ENCODE measurements at places on chromosomes 5 and 9.

DNA sequence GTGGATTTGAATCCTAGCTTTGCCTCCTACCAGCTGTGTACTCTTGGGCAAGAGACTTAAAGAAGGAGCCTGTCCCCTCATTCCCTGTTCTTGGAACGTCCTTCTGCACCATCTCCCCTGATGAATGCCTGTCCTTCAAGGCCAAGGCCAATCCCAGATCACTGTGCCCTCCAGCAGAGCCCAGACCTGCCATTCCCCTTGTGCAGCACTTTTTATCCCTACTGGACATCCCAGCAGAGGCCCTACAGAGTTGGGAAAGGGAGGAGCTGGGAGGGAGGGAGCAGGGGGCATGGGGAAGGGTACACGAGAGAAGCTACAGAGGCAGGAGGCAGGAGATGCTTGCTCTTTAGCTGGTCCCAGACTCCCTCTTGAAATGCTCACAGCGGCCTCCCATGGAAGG, 223.9 kb downstream of the PBX3 start:
- no peak for DNase-seq

DNA sequence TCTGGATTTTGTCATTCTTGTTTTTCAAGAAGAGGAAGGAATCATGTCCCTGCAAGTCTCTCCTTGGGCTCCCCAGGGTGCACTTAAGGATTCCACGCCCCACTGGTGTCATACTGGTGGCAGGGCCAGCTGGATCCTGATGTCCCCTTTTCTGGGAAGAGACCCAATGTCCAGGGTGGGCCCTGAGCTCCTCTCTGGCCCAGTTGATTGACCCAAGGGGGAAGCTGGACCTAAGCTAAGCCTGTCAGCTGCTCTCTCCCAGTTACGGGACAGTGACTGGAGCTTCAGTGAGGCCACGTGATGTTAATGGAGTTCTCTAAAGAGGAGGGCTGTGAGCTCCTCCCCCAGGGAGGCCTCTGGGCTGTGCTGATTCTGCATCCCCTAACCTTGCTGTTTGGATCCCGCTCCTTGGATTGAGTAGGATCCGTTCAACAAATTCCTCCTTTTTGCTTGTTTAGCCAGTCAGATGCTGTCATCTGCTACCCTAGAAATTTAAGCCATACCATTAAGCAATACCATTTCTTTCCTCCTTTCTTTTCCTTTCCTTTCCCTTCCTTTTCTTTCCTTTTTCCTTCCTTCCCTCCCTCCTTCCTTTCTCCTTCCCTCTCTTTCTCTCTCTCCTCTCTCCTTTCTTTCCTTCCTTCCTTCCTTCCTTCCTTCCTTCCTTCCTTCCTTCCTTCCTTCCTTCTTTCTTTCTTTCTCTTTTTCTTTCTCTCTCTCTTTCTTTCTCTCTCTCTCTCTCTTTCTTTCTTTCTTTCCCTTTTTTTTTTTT, 17.2 kb downstream of the NKX2-5 start:
- DNase-seq: no peak

GRCh38 chr9:4661165-4661564, 929 bp upstream of the PLPP6 start:
- DNase-seq: no peak

DNA sequence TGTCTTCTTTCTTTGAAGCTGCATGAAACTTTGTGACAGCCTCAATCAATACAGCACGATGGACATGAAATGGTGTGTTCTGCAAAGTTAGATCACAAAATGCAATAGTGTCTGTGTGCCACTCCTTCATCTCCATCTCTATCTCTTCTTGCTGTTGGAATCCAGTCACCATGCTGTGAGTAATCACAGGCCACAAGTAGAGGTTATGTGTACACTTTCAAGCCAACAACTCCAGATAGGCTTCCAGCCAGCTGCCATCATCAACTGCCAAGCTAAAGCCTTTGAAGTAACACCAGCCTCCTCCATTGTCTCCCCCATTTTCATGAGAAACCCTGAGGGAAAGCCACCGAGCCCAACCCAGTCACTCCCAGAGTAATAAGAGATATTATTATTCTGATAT, 360.6 kb downstream of the PTPRD start:
- DNase-seq: no peak

DNA sequence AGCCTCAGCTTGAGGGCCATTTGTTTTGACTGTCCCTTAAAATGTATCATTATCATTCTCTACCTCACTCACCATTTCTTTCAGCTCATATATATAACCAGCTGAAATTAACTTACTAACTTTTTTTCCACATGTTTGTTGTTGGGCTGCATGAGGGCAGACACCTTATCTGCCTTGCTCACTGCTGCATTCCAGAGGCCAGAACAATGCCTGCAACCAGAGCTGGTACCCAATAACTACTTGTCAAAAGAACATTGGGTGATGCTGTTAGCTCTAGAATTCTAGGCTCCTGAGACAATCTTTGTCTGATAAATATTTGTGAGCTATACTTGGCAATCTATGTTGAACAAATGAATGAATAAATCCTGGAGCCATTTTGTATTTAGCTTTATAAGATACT, 68.3 kb downstream of the HTR4 start:
- DNase-seq: no peak

DNA sequence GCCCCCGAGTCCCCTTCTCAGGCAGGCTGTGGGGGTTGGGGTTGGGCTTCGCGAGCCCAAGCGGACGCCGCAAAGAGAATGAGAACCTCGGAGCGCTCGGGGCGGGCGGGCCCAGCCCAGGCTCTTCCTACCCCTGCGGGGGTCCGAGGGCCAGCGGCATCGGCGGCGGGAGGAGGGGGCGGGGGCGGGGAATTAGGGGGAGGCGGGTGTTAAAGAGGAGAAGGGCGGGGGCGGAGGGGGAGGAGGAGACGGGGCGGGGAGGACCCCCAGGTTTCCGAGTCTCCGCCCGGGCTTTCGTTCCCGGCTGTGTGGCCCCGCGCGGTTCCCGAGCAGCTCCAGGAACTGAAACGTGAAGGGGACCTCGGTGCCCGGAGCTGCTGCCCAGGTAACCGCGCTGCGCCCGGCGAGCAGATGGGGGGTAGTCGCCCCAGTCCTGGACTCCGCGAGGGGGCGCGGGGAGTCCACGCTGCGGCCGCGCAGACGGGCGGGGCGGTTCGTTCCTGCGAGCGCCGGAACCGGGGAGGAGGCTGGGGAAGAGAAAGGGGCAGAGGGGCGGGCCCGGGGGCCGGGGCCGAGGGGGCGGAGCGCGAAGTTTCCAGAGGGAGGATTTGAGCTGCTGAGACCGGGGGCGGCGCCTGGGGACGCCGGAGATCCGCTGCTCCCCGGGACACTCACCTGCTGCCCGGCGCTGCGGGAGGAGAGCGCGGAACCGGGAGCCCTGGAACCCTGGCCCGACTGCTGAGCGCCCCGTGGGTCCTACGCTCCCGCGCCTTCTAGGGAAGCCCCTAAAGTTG, 38.4 kb upstream of the PLEKHG4B start:
- DNase-seq: no peak

DNA sequence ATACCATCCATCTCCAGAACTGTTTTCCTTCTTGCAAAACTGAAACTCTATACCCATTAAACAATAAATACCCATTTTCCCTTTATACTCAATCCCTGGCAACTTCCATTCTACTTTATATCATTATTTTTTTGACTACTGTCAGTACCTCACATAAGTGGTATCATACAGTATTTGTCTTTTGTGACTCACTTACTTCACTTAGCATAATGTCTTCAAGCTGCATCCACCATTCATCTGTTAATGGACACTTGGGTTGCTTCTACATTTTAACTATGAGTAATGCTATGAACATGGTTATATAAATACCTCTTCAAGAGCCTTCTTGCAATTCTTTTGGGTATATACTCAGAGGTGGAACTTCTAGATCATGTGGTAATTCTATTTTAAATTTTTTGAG, 11.6 kb upstream of the TYRP1 start:
- DNase-seq: no peak

DNA sequence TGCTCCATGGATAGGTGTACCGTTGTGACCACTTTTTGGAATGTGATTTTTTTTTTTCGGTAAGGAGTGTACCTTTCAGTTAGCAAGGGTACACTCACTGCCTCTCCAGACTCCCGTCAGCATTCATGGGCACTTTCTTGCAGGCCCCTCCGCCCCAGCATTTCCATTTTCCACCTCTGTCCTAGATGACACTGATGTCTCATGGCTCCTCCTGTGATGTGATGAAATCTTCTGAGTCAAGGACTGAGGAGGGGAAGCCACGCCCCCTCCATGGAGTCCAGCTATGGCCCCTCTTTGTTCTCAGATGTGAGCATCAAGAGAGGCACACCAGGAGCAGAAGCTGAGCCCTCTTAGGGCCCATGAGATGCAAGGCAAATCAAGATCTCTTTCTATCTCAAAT, 61.8 kb downstream of the CTSL start:
- DNase-seq: no peak

GRCh38 chr5:4518903-4519672, 621.0 kb upstream of the ADAMTS16 start:
- DNase-seq: no peak

GRCh38 chr5:157670662-157671591, at the start of gene C5orf52:
TSS of gene C5orf52 (plus strand) at chr5:157671533. CDS start at chr5:157671615, 82 bp downstream.
- DNase-seq: no peak

DNA sequence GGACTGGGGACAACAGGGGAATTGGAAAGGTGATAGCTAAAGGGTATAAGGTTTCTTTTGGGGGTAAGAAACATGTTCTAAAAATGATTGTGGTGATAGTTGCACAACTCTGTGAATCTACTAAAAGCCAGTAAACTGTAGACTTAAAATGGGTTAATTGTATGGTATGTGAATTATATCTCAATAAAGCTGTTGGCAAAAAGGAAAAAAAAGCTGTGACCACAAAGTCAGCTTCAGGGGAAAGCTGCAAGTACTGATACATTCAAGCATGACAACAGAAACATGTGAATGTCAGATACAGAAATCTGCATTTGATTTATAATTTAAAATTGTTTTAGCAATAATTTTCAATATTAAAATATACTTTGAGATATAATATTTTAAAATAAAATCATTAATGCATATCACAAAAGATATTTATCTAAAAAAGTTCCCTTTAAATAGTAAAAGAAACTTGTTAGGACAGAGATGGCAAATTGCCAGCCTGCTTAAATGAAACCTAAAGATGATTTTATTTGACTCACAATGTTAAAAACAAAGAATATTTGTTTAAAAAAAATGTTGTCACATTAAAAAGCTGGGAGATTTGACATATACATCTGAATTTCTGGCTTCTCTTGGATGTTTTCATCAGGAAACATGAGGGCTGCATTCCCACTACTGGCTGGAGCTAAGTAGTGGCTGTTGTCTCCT, 66.0 kb downstream of the TBCA start:
- no peak for DNase-seq
